ENCODE measurements at places on chromosomes 5 and 9.

GRCh38 chr9:119009249-119009648 is 360.0 kb downstream of the BRINP1 start:
- no peak for DNase-seq

DNA sequence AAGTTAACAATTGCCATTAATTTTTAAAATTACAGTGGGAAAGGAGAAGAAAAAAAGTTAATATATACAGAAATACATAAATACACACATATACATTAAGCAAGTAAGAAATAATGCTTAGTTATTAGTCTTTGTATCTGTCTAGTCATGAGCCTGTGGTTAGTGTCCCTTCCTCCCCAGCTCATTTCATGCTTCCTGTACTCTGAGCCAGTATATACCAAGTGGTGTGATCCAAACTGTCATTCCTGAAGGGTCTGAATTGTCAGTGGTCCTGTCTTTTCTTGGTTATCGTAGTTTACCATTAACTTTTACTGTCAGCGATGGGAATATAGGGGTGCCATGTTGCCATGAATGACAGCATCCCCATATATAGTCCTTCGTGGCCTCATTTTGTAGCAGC is 24.2 kb upstream of the STOM start:
- no peak for DNase-seq

- DNase-seq: no peak
These were observed 286.5 kb downstream of the MAST4 start for GRCh38 chr5:66882606-66883227.

DNA sequence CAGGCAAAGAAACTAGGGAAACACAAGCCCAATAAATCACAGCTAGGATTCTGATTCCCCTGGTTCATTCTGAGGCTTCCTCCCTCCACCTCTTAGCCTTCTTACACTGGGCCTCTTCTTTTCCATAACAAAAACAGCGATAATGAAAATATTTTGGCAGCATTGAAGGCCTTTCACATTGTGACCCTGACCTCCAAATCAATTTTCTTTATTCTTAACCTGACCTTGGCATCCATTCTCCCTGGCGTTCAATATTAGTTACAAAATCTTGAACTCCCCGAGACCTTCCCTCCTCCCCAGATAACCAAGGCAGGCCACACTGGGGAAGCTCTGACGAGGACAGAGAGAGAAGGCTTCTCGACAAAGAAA is 399.9 kb downstream of the ZSWIM6 start:
- DNase-seq: no peak

GRCh38 chr9:92795598-92796336 is 31.1 kb upstream of the BICD2 start:
- DNase-seq: no peak

- DNase-seq: no peak
These were observed 31.1 kb downstream of the RASA1 start for GRCh38 chr5:87298692-87299362.

GRCh38 chr5:32961059-32961415 is 249.9 kb downstream of the NPR3 start:
- DNase-seq: no peak

- no peak for DNase-seq
These were observed 13.6 kb upstream of the SLC22A4 start for GRCh38 chr5:132280371-132281240.

DNA sequence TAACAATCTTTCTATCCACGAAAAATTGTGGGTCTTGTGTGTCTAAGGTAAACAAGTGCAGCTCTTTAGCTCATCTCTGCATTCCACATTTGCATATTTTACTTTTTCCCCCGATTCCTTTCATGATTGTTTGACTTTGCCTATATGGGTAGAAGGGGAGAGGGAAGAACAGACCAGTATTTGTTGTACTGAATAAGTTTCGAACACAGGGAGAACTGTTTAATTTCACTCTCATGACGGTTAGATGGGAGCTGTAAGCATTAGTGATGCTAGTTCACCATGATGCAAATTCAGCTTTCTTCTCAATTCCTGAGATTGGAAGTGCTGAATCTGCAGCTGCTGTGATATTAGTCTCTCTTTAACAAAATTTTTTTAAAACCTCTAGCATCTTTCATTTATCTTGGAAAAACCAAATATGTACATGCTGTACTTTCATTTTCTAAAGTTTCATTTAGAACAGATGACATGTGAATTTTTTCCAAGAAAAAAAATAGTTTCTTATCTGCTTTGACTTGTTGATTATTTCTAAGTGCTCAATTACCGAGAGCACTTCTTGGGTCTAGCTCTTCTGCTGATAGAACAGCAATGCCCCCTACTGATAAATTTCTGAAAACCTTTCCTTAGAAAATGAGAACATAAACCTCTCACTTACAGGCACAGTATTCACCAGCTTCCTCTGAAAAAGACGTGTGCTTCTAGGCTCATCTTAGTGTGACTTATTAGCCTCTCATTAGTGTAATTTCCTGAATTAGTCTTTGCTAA is 149.5 kb downstream of the BAAT start:
- peak; percentile 70 for DNase-seq

- DNase-seq: no peak
These were observed 126.5 kb upstream of the MAST4 start for GRCh38 chr5:66469684-66470083.

DNA sequence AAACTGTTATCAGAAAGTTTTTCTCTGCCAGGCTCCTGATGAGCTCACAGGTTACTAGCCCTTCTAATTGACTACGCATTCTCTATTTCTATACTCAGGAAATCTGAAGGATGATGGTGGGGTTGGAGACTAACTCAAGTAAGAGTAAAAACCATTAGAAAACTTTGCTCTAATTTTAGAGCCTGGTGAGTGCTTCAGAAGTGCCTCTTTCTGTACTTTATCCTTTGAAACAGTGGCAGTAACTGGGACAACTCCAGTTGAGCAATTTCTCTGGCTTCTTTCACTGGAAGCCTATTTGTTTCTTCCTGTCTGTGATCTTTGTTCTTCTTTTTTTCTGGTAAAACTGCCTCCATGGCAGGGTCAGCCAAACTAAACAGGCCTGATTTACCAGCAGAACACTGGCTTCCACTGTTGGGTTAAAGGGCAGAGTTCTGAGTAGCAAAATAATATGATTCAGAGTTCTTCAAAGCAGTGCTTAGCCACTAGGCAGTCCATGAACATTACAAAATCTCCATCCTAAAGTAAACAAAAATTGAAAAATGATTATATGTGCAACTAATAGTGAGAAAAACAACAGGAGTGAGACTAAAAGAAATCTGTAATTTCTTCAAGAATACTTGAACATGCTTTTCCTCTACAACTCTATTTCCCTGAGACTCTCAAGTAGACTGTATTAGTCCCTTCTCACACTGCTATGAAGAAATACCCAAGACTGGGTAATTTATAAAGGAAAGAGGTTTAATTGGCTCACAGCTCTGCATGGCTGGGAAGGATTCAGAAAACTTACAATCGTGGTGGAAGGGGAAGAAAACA is 79.8 kb downstream of the MROH2B start:
- DNase-seq: peak; percentile 23

DNA sequence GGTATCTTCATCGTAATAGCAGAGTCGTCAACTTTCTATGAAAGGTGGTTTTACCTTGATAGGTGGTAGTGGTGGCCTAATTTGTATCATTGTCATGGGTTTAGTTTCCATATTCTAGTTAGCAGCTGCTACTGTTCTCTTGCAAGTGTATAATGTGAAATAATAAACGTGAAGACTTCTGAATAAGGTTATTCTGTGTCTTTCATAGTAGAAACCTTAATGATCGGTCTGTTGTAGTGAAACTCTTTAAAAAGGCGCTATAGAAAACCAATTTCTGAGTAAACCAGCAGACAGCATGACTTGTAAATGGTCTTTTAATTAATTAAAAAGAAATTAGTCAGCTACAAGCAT is 1.6 kb downstream of the SET start:
- no peak for DNase-seq

- no peak for DNase-seq
These were observed 1.6 kb downstream of the TSLP start for GRCh38 chr5:111072949-111073682.

- no peak for DNase-seq
These were observed 107.3 kb downstream of the ZNF608 start for GRCh38 chr5:124639095-124639665.

- DNase-seq: no peak
These were observed 6.4 kb downstream of the TMC1 start for GRCh38 chr9:72527801-72528195.

DNA sequence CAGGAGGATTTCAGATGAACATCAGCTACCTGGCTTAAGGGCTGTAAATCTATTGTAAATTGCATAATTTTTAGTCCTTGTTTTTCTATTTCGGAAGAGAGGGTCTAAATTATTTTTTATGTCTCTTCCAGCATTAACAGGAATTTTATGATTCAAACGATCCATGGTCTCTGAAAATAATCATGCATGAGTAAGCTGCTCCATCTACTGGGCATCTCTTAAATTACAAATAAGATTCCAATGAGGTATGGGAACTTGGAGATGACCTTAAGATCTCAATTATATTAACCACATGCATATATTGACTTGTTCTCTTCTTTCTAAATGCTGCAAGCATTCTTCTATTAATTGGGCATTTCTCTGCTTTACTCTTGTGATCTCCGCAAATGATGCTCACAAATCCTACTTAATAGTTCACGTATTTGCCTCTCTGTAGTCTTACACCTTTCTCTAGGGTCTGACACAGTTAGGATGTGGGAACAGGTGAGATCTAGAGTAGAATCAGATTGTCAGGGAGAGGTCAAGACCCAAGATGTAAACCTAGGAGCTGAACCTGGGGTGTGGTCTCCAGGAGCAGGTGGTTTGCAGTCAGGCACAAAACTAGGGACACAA is 86.9 kb downstream of the NUDT12 start:
- peak; percentile 28 for DNase-seq

DNA sequence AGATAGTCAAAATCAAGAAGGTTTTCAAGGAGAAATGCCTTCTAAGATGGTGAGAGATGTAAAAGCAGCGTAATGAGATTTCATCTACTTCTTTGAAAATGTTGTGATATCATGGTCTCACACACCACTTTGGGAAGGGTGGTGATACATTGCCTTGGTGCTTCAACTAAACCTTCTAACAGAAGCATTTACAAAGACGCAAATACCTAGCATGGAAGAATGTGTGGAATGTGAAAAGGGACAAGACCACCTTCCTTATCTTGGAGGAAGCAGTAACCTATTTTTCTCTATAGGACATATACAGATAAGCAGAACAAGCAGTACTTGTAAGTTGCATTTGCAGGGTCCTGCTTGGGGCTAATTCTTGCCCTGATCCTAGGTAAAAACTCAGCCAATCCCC is 38.8 kb downstream of the PCA3 start:
- no peak for DNase-seq

DNA sequence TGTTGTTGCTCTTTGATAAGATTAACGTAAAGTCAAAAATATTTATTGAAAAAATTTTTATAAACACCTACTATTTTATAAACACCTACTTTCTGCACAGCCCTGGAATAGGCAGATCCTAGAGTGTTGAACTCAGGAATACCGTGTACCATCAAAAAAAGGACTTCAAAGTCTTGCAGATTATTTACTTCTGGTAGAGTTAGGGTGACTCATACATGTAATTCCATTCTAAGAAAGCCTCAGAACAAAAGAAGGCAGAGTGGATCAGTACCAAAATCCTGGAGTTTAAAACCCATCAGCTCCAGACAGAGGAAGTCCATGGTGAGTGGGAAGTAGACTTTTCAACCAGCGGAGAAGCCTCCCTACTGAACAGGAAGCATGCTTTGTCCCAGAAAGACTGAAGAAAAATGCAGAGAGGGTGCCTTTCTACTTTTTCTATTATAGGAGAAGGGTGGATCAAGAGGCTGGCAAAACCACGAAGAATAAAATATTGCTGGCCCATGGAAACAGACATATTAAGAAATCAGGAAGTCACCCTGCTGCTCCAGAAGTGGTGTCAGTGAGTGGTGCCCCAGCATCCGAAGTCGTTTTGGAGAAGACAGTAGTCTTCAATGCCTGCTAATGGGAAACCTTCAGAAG is 45.1 kb upstream of the DAB2 start:
- DNase-seq: no peak

GRCh38 chr9:121883281-121884056 is 209.6 kb downstream of the TTLL11 start:
- no peak for DNase-seq

DNA sequence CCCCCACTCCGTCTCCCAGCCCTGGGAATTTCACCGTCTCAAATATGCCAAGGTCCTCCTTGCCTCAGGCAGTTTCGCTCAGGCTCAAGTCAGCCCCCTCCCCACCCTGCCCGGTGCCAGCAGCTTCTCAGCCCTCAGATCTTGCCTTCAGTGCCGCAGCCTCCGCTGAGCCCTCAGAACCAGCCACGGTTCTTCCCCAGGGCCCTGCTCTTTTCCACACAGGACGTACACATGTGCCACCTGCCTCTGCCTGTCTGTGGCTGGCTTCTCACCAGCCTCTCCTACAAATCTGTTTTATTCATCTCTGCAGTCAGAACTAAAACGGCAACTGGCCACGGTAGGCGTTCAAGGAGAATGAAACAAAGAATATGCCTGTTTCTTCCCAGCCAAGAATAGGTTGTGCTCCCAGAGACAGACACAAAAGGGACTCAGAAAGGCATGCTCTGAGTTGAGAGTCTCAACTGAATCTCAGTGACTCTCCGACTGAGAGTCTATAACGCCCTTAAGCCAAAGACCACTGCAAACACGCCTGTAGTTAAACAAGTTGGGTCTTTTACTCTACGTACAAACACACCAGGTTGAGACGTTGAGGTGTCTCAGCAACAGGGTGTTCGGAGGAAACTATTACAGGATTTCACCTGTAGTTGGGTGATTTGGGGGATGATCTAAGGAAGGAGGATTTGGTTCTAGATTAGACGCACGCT is 10.6 kb upstream of the GRIN1 start:
- DNase-seq: peak; percentile 75

GRCh38 chr5:14767735-14768507 is 103.4 kb downstream of the OTULIN start:
- no peak for DNase-seq

GRCh38 chr5:81020478-81021167 is 60.5 kb downstream of the RASGRF2 start:
- DNase-seq: no peak

DNA sequence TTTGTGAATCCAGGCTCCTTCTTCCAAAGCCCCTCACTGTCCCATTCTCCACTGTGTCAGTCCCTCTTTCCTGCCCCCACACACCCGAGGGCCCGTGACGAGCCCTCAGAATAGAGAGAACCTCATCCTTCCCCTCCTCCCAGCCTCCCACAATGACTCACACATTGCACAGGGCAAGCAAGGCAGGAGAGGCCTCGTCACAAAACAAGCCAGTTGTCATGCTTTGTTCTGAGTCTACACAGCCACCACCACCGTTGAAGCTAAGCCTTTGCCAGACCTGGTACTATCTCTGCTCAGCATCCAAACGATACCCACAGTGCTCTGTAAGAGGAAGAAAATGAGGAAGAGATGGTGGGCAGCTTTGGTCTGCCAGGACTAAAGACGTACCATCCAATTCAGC is 142.2 kb upstream of the ZNF366 start:
- no peak for DNase-seq

GRCh38 chr5:174616036-174616435 is 108.3 kb upstream of the MSX2 start:
- DNase-seq: no peak
